Stimulated activated naive CD4-positive, alpha-beta T cell treated with Interleukin-2 at 50 U/mL for 16 hours (primary cell): ENCODE measurements at places on chromosomes 4 and X.

DNA sequence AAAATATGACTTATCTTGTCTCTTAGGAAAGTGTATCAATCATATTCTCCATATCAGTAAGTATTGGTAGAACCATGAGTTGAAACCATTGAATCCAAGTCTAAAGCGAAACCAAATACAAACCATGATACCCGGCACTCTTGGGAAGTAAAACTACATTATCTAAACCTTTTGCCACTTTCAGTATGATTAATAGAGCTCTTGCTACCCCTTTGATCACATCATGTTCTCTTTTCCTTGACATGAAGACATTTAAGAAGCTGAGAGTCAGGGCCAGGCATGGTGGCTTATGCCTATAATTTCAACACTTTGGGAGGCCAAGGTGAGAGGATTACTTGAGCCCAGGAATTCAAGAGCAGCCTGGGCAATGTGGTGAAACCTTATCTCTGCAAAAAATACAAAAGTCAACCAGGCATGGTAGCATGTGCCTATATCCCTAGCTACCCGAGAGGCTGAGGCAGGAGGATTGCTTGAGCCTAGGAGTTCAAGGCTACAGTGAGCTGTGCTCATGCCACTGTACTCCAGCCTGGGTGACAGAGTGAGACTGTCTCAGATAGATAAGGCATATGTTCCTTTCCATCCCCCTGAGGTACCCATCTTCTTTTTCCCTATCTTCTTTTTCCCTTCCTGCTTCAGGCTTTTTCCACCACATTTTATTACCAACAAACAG lies 45.4 kb downstream of the CEP135 start:
- DNase-seq, result peak; percentile 1

GRCh38 chr4:54395013-54395527 lies 166.0 kb downstream of the PDGFRA start:
- DNase-seq, result no peak

- DNase-seq, result no peak
Observed at GRCh38 chr4:47432749-47433148, 30.8 kb downstream of the COMMD8 start.

DNA sequence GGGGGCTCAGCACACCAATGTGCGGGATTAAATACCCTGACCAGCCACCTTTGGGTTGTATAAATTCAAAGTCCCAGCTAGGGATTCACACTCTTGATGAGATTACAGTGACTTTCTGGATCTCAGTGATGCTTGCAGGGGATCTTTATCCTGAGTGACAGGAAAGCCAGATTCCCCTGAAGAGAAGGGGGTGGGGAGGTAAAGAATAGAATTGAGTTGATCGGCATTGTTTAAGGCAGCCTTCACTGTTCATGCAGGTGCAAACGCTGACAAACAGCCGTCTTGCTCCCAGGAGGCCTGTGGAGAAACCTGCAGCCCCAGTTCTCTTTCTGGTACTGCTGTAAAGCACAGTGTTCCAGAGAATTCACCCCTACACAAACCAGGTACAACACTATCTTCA lies 19.0 kb downstream of the CXXC4 start:
- no peak for DNase-seq

DNA sequence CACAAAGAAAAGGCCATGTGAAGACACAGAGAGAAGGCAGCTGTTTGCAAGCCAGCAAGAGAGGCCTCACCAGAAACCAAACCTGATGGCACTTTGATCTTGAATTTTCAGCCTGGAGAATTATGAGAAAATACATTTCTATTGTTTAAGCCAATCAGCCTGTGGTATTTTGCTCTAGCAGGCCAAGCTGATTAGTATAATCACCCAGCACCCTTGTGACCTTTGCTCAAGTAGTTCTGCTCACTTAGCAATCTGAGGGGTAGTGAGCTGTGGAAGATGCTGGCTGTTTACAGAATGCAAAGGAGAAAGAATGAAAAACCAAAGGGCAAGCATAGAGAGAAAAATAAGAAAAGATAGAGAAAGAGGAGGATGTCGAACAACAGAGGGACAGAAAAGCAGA lies 396.4 kb upstream of the BOD1L1 start:
- DNase-seq, result no peak

GRCh38 chr4:87982446-87983010 lies 7.0 kb downstream of the SPP1 start:
- no peak for DNase-seq

DNA sequence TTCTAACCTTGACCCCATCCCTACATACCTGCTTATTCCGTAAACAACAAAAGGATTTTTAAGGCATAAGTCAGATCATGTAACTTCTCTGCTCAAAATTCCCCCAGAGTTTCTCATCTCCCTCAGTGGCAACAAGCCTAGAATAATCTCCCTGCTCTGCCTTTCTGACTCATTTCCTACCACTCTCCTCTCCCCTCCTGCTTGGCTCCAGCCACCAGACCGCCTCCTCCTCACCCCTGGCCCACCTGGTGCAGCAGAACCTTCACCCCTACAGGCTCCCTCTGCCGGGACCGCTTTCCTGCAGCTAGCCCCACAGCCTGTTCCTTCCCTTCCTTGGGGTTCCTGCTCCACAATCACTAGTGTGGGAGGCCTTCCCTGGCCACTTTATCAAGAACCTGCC lies 32.1 kb downstream of the TSPAN5 start:
- DNase-seq, result no peak

GRCh38 chr4:30717208-30718020 lies 2.8 kb upstream of the PCDH7 start:
- DNase-seq, result no peak

- DNase-seq, result no peak
Observed at GRCh38 chrX:12443534-12444098, 305.3 kb downstream of the FRMPD4 start.

DNA sequence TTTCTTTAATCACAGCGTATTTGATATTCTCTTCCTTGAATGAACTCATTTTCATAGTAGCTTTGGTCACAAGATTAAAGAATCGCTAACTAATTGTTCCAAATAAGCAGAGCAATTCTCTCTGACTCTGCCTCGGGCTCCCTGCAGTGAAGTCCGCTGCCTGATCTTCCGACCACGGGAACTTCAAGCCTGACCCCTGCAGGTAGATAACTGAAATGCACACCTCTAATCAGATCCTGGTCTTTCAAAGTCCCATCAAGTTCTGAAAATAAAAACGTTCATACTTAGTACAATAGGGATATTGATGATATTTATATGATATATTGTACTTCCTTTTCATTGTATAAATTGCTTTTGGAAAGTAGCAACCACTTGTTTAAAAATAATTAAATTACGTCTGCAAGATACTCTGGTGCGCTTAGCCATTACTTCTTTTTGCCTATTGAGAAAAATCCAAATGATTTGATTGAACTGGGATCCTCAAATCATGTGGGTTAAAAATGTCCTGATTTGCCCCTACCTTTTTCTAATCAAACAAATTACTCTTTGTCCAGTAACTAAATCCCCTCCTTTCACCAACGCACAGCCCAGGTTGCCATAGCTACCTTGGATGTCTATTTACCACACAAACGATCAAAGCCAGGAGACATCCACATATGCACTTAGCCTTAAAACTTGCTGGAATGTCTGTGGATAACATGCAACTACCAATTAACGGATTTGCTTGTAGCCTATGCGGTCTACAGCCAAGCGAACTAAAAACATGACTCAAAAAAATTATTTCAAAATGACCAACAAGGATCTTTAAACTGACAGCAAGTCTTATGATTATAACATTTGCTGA lies 4.2 kb downstream of the MID1 start:
- DNase-seq, result no peak

GRCh38 chr4:148114436-148114835 lies 327.8 kb downstream of the NR3C2 start:
- DNase-seq, result no peak

GRCh38 chr4:169208090-169208455 lies 62.7 kb downstream of the SH3RF1 start:
- DNase-seq, result no peak

DNA sequence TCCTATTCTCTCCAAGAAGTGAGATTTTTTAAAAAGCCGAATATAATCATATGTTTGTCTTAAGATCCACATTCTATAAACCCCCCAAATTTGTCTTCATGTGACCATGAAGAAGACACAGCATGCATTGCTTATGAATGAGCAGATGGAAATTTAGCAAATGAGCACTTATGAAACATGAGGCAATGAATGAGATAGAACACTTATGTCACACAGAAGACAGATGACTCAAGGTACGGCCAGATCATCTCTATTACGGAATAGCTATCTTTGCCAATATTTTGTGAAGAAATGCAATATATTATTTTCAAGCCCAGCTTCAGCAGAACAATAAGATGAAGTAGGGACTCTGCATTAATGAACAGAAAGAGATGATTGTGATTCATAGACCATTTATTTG lies 21.4 kb downstream of the PHEX start:
- DNase-seq, result no peak

GRCh38 chr4:84852081-84852480 lies 114.4 kb downstream of the WDFY3 start:
- no peak for DNase-seq

DNA sequence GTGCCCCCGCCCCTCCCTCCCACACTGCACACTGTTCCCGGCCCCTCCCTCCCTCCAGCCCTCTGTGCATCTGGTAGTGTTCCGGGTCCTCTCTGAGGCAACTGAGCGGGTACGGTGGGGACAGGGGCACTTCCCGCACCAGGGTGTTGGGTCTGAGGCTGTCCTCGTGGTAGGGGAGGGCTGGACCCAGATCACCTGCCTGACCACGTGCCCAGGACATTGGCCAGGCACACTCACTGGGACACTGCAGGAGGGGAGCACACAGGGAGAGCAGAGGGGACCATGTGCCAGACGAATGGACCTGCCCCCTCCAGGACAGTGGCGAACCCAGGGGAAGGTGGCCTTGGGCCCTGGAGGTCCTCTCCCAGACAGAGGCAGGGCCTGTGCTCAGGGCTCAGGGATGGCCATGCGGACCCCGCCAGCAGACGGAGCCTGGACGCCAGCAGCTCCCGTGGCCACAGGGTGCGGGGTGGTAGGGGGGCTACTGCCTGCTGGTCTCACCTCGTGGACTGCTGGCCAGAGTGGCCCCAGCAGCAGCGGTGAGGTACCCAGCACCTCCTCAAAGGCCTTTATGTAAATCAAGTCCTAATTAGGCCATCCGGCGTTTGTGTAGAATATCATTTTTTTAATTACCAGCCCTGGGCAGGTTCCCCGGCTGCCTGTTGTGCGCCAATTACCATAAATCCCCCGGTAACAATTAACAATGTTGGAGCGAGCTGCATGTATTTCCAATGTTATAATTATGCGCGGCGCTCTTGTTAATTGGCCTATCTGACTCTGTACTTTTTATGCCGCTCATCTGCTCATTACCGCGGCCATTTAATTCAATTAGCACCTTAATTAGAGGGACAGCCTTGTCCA lies 106.9 kb downstream of the FAM53A start:
- no peak for DNase-seq

GRCh38 chr4:91035276-91035675 lies 908.1 kb downstream of the CCSER1 start:
- DNase-seq, result no peak

DNA sequence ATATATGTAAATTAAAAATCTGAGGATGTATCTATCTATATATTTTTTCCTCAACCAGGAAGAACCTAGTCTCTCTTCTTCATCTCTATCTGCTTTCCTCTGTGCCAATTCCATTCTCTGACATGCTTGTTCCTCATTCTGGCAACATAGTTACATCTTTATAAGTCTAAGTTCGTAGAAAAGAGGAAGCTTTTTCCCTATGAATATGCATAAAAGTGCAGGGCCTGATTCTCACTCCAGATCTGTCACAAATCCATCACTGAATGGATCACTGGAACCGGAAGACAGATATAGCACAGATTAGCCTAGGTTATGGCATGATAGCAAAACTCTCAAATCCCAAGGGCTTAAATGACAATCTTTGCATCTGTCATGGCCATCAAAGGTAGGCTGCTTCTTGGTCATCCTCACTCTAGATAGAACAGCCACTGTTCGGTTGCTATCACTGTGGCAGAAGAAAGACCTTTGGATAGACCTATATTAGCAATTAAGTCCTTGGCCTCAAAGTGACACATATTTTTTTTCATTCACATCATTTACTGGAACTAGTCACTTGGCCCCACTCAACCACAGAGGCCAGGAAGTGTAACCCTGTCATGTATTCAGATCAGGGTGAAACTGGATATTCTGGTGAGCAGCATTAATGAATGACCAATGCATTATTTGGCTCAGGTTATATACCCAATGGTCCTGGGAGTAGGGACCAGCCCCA lies 22.2 kb downstream of the DTHD1 start:
- no peak for DNase-seq

DNA sequence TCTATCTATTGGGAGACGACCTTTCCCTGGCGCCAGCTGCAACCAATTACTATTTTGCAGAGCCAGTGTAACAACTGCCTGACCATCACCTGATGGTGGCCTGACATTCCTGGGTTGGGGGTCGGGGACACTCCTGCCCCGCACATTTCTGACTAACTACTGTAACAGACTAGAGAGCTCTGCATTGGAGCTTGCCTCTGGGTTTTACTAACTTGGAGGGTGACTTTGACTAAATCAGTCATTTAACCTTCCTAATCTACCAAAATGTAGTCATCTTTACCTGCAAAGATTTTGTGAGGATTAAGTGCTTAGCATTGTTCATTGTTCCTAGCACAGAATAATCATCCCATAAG lies 37.5 kb upstream of the ABCG2 start:
- DNase-seq, result no peak

GRCh38 chr4:82688091-82688795 lies 110.4 kb downstream of the SCD5 start:
- DNase-seq, result no peak

GRCh38 chr4:78704981-78705683 lies 71.0 kb upstream of the BMP2K start:
- DNase-seq, result no peak

- DNase-seq, result no peak
Observed at GRCh38 chr4:82711158-82711785, 87.3 kb downstream of the SCD5 start.

GRCh38 chr4:80076681-80077080 lies 3.7 kb upstream of the ANTXR2 start:
- DNase-seq, result no peak

- no peak for DNase-seq
Observed at GRCh38 chr4:1333256-1333655, 13.8 kb upstream of the UVSSA start.

- no peak for DNase-seq
Observed at GRCh38 chr4:6724421-6725111, 8.6 kb downstream of the BLOC1S4 start.

- no peak for DNase-seq
Observed at GRCh38 chr4:128350449-128351045, 62.9 kb upstream of the PGRMC2 start.

DNA sequence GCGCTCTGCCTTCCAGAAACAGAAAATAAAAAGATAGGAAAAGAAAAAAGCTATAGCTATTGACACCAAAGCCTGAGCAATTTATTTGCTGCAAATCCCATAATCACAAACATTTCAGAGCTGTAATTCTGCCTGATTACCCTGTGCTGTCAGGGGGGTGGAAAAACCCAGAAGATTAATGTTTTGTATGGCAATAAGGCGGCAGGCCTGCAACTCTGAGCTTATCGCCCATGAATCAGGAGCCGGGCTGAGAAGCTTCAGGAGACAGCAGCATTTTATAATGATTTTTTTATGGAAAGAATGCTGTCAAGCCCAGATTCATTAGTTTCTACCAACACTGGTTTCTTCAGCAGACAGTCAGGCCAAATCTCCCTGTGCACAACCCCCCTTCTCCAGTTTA lies 82.6 kb upstream of the TMEM164 start:
- no peak for DNase-seq
